Lung microvascular endothelial cell (primary cell): ENCODE measurements at places on chromosomes 6 and 20. TPM values are rescaled to one million over a fixed set of nuclear protein-coding genes. Genes with fewer than 3 reads are reported as not detected.

GRCh38 chr6:7631466-7631865, 41.5 kb downstream of the SNRNP48 start:
- no peak for DNase-seq

DNA sequence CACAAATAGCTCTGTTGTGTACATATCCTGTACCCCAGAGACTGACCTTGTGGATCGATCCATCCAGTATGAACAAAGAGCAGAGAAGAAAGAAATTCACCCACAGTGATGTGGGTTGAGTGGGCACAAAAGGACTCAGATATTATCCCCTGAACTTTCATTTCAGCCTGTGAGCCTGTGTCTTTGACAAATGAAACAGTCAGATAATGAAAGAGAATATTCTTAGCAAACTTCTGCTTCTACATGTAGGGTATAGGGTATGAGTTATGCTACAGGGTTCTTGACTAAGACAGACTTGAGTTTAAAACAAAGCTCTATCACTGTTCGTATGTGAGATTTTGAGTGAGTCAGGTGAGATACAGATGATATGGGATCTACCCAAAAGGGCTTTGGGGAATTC, 359.7 kb downstream of the MAFB start:
- no peak for DNase-seq

GRCh38 chr20:920311-920710, 4.2 kb upstream of the ANGPT4 start:
- no peak for DNase-seq

GRIK2 gene
- total RNA-seq = under 0.01 TPM in 1 of 2 replicates, not detected in the other
